NCI-H1105 (cell line): ENCODE measurements at places on chromosomes 13 and 19.

DNA sequence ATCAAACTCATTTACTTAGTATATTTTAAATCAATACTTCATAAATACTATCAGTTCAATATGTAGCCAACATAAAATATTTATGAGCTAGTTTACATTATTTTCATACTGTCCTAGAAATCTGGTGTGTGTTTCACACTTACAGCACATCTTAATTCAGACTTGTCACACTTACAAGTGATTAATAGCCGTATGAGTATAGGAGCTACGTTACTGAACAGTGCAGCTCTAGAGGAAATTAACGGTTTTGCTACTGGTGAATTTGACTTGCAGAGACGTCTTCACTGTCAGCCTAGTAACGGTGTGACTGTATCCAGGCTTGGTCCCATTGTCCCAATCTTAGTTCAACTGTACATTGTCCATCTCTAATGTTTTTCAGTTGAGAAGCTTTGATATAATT, 33.7 kb upstream of the POSTN start:
- DNase-seq, result no peak

GRCh38 chr19:50039968-50040367, 14.2 kb downstream of the ZNF473 start:
- DNase-seq, result no peak

DNA sequence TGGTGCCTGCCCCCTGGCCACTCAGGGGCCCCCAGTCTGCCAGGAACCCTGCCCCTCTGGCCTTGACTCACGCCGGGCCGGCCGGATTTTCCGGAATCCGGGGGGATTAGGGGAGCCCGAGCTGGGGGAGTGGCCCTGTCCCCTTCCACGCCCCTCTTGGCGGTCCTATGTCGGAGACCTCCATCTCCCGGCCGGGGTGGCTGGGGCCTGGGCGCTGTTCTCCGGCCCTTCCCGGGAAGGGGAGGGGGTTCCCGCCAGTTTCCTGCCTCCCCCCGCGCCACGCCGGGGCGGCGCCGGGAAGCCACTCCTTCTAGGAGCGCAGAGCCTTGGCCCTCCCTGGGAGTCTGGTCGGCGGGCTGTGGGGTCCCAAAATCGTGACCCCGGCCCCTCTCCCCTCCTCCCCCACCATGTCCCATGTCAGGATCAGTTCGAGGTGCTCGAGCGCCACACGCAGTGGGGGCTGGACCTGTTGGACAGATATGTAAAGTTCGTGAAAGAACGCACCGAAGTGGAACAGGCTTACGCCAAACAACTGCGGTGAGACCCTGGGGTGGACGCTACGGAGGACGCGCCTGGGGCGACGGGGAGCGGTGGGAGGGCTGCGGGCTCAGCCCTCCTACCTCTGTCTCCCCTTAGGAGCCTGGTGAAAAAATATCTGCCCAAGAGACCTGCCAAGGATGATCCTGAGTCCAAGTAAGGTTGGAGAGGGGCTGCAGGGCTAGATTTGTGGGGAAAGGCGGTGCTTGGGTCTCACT, 1.3 kb downstream of the TRIP10 start:
- DNase-seq, result no peak

- DNase-seq, result no peak
Measured at GRCh38 chr19:4916292-4917082, 7.2 kb downstream of the UHRF1 start.
